ENCODE measurements at places on chromosomes 5 and 9. TPM values are rescaled to one million over a fixed set of nuclear protein-coding genes. Genes with fewer than 3 reads are reported as not detected.

The INSYN2B gene
- total RNA-seq: 9.9 TPM

The SUSD3 gene
- not detected for total RNA-seq

The BBLN gene
- 53.2 TPM for total RNA-seq

The KCNIP1 gene
- total RNA-seq: not detected

The PDE6A gene
- not detected for total RNA-seq

The IL5 gene
- not detected for total RNA-seq

The SPINK4 gene
- total RNA-seq: not detected

The HTR4 gene
- total RNA-seq: not detected

The ECM2 gene
- not detected for total RNA-seq

The ROR2 gene
- not detected for total RNA-seq

The SLC25A48 gene
- total RNA-seq: not detected

- DNase-seq: no peak
These were observed 2.9 kb upstream of the NDST1 start for GRCh38 chr5:150505041-150505511.

GRCh38 chr5:78533356-78533755, 115.2 kb downstream of the LHFPL2 start:
- peak; percentile 66 for DNase-seq

DNA sequence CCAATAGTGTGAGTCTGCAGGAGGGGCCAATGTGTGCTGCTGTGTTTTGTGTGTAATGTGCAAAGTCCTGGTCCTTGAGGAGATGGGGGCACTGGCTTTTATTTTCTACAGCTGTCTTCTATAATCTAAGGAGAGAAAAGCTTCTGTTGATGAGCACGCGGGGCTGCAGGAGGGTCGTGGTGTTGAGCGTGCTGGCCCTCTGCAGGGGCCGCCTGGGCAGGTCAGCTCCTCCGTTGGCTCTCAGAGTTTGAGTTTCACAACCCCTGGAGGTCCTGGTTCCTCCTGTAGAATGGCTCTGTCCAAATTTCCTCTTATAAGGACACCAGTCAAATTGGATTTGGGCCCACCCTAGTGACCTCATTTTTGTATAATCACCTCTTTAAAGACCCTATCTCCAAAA, 12.6 kb downstream of the OR2V1 start:
- DNase-seq: no peak

DNA sequence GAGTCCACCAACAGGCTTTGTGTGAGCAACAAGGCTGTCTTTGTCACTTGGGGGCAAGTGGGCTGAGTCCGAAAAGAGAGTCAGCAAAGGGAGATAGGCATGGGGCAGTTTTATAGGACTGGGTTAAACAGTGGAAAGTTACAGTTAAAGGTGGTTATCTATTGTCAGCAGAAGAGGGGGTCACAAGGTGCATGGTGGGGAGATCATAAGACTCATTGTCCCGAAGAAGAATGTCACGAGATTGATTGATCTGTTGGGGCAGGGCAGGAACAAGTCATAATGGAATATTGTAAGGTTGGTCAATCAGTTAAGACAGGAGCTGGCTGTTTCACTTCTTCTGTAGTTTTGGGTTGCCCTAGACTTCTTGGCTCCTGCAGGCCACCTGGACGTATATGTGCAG, 7.6 kb upstream of the HMGCS1 start:
- no peak for DNase-seq

- no peak for DNase-seq
These were observed 29.6 kb downstream of the ZNF366 start for GRCh38 chr5:72477644-72478043.

- no peak for DNase-seq
These were observed 1.4 kb downstream of the HMGCR start for GRCh38 chr5:75338408-75338807.

DNA sequence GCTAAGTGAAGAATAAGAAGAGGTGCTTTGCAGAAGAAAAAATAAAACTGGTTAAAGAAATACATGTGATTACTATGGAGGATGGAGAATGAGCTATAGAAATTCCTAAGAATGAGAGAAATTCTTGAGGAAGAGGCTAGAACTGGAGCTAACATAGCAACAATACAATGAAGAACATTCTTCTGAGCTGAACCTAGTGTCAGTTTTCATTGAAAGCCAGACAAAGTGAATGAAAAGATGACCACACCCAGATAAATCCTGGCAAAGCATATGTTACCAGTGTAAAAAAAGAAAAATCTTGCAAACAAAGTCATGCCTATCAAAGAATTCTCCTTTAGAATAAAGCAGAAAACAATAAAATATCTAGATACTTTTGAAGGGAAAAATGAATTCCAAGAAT, 39.6 kb downstream of the SGCD start:
- DNase-seq: no peak

GRCh38 chr9:87850391-87850790, 32.3 kb upstream of the SPATA31E1 start:
- DNase-seq: no peak

- DNase-seq: peak; percentile 54
These were observed 273.4 kb downstream of the CSNK1G3 start for GRCh38 chr5:123785162-123786071.

DNA sequence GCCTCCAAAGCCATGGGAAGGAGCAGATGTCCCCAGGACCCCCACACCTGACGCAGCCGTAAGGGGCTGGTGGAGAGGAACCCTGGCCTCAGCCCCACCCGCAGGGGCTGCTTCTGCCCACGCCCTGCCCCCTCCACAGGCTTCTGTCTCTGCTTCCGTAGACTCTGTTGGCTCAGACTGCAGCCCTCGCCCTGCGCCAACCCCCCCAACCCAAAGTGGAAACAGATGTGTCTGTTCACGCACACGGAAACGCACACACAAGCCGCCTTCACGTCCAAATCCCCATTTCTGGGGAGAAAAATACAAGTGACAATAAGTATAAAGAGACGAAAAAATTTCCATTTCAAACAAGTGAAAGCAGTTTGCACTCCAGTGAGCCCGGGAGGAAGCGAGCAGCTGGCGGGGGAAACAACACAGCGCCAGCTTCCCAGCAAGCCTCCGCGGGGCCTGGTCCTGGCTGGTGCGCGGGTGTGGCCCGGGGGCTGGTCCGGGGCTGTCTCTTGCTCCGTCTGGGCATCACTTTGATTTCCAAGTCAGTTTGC, 32.6 kb upstream of the RXRA start:
- no peak for DNase-seq

DNA sequence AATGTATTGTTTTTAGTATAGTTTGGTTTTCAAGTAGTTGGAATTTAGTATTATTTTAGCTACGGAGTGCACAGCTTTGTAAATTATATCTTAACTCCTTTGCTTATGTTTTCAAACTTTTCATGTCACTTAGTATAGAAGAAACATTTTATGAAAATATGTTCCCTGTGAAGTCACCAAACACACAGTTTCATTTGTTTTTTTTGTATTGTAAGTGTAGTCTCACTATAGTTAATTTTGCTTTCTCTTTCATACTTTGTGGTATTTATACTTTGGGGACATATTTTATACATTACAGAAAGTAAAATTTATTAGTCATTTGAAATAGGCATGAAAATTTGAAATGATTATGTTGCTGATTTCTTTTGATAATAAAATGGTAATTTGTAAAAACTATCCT, 5.0 kb downstream of the CHSY3 start:
- no peak for DNase-seq

- DNase-seq: no peak
These were observed 15.5 kb downstream of the PRKACG start for GRCh38 chr9:68998385-68998784.

- peak; percentile 80 for DNase-seq
These were observed 10.8 kb downstream of the REEP2 start for GRCh38 chr5:138449501-138450239.

GRCh38 chr9:126123927-126124326, 202.7 kb upstream of the MVB12B start:
- DNase-seq: no peak

DNA sequence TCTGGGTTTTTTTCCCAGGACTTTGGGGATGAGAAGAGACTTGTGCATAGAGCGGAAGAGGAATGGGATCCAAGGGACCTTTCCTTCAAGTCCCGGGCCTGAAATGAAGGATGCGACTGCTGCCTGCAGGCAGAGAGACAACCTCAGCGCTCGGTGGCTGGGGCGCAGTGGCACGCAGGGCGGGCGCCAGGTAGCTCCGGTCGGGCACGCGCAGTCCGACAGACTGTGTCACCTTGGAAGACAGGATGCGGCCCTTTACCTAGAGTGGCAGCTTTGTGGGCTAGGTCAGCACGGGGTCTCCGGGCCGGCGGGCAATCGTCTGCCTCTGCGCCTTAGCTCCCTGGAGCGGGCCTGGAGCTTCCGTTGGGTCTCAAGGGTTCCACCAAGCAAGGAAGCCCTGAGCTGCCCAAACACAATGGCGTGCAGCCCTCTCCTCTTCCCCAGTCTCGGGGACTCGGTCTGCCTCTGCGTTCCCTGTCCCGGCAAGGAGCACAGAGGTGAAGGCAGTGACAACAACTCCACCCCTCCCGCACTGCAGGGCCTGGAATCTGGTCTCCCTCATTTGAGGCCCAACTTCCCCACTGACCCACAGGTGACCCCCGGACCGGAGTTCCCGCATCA, 6.0 kb downstream of the BARX1 start:
- DNase-seq: no peak
